ENCODE measurements at places on chromosomes 1 and 21.

DNA sequence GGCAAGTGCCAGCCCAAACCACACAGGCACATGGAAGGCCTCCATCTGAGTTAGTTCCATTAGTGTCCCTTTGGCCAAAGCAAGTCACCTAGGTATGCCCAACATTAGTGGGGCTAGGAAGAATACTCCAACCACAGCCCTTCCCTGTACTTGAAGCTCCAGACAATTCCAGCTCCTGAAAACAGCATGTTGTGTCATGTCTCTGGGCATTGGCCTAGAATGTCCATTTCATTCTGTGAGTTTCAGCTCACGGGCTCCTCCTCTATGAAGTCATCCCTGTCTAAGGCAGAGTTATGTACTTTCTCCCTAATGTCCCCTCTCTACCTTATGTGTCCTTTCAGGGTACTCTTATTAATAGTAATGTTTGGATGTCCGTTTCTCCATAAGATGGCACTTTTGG is 96.5 kb upstream of the SPATA6 start:
- no peak for DNase-seq

DNA sequence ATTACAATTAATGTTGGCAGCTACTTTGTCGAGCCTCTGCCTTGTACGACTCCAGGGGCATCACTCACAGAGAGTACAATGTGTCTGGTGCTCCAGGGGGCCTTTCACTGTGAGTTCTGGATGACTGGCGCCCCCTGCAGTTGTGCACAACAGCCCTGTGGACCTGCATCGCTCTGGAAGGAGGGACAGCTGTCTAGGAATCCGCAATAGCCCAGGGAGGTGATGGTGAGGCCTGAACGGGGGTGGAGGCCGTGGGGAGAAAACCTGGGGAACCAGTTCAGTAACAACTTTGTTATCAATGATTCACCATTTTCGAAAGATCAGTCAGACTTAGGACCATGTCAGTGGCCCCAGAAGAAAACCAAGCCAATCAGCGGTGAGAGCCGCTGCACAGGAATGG is 189.1 kb downstream of the KAZN start:
- no peak for DNase-seq

DNA sequence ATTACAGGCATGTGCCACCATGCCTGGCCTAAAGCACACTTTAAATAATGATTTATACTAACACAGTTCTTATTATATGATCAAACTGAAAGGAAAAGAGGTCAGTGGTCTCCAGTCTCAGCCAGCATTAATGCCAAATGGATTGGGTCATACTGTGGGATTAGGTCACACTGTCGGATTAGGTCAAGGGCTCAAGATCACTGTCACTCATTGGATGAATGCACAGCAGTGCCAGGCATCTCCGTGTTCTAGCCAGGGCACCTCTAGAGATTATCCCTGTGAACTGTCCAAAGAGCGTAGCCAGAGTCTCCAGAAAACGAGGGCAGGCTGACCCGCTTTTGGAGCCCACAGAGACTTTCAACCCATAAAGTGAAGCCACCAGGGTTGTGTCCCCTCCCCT is 70.9 kb downstream of the KCNN3 start:
- DNase-seq: no peak

- no peak for DNase-seq
Observed at GRCh38 chr1:15483971-15484370, 8.1 kb downstream of the CELA2B start.

GRCh38 chr1:231233735-231234417 is 7.1 kb upstream of the GNPAT start:
- DNase-seq: no peak

DNA sequence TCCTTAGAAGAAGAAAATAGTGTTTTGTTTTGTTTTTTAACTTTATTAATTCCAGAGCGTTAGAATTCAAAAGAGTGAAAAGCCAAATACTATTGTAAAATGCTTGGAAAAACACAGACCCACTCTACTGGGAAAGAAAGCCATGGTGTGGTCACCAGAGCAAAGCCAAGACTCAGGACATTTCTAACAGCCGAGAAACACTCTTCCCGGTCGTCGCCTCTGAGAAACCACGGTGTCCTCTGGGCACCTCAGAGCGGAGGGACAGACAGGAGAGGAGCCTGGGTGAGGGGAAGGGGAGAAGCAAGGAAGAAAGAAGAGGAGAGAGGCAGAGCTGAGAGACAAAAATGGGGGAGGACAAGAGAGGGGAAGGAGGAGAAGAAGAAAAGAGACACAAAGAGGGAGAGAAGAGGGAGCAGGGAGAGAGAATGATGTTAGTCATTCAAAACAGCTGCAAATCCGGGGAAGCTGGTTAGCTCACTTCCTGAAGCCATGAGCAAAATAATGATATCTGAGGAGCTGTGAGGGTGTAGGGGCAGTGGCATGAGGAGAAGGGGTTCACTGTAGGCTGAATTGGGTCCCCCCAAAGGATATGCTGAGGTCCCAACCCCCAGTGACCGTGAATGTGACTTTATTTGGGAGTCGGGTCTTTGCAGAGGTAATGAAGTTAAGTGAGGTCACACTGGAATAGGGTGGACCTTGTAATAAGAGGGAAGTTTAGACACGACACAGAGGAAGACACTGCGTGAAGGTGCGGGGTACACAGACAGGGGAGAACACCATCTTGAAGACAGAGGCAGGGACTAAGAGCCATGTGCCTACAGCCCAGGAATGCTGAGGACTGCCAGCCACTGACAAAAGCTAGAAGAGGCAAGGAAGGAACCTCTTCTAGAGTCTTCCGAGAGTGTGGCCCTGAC is 58.2 kb upstream of the DMRTB1 start:
- DNase-seq: no peak

DNA sequence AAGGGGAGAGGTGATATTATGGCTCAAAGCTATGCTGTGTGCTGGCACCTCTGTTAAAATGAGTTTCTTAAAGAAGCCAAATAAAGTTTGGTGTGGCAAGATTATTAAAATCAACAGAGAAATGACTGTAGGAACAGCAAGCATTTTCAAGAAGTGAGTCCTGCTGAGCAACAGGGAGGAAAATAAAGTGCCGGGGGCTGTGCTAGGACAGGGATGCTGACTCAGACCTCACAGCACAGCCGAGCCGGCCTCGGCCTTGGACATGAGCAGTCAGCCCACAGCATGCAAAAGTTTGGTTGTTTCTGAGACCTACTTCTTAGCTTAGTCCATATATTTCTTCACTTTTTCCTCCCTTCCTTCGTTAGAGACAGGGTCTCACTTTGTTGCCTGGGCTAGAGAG is 19.2 kb downstream of the CNIH3 start:
- no peak for DNase-seq

GRCh38 chr1:174391716-174392115 is 56.0 kb upstream of the GPR52 start:
- no peak for DNase-seq

DNA sequence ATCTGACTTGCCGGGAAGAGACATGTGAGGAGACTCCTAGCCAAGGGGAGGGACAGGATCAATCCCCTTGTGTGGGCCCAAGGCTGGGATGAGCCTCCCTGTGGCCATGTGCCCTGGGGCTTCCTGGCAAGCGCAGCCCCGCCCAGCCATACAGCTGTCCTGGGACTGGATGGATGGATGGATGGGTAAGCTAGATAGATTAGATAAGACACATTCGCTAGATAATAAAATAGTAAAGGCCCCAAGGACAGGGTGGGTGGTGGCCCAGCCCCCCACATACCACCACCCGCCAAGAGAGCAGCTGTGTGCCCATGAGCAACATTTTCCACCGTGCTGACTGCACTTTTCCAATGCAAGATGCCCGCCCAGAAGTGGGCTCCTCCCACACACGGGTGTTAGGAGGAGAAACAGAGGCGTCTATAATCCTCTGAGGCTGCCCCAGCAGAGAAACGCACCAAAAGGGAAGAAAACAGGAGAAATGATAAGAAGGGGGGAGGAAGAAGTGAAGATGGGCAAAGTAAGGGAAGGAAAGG is 25.1 kb downstream of the ZBTB17 start:
- DNase-seq: peak; percentile 93

GRCh38 chr1:17657436-17657835 is 97.7 kb upstream of the ACTL8 start:
- DNase-seq: no peak

GRCh38 chr1:62437273-62437940 is 558 bp downstream of the USP1 start:
- DNase-seq: no peak

GRCh38 chr1:162873671-162874666 is 13.0 kb upstream of the CCDC190 start:
- DNase-seq: no peak

DNA sequence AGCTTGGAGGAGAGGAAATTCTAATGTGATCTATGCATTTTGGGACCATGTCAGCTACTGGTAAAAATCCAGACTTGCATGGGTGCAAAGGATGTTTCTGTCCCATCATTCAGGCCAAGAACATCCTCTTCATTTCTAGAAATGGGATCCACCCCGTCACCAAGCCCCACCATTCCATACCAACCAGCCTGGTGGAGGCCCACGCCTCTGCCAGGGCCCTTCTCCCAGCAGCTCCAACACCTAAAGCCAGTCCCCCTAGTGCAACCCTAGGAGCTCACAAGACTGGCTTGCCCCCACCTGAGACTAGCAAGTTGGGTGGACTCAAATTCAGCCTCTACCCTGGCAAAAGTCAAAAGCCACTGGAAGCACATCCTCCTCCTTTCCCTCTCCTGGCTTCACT is 1.9 kb downstream of the ARHGEF11 start:
- no peak for DNase-seq

DNA sequence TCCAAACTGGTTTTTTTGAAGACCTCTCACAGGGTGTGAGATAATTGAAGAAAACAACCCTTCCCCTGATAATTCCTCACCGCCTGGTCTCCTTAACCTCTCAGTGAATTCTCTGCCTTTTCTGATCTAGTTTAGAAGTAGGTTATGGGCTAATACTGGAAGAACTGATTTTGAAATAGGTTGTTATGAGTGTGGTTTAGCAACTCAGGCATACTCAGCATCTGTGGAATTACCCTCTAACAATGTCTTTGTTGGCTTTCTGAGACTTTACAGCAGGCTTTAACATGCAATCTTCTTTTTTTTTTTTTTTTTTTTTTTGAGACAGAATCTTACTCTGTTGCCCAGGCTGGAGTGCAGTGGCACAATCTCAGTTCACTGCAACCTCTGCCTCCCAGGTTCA is 10.3 kb upstream of the PLD5 start:
- no peak for DNase-seq

GRCh38 chr1:171250263-171250662 is 2.0 kb downstream of the FMO1 start:
- no peak for DNase-seq

Data from ascending aorta (tissue), 2 donors.